ENCODE measurements at places on chromosomes 5 and 9. TPM values are rescaled to one million over a fixed set of nuclear protein-coding genes. Genes with fewer than 3 reads are reported as not detected.

DNA sequence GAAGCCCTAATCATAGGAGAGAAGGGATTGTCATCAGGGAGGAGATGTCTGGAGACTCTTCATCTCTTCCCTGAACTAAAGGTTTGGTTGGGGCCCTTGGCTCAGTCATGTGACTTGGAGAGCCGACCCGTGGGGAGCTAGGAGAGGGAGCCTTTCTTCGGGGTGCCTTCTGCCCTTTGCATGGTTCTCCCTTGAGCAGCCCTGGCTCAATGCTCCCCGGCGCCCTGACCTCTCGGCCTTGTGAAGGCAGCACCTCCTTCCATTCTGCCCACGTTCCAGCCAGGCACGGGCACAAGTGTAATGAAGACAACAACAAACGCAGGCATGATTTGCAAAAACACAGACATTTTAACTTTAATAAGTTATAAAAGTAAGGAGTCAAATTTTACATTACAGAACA lies 50.4 kb downstream of the ZNF354C start:
- no peak for DNase-seq

DNA sequence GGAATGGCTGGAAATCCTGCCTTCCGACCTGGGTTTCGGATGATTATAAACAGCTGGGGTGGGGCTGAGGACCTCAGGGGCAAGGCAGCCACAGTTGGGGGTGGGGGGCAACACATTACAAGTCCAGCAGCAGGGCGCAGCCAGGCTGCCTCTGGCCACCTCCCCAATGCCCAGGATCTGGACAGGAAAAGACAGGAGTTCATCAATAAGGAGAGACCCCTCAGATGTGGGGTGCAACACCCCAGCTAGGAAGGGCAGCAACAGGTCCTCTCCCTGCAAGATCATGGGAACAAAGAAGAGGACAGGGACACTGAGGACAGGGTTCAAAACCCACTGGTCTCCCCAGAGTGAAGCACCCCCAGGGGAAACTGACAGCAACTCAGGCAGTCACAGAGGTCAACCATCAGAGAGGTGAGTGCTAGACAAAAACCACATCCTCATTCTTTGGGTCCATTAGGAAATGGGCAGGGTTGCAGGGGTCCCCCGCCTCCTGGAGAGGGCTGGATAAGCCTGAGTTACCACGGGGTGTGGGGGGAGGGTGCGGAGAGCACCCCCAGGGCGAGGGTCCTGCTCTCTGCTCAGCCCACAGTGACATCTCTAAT lies 33.5 kb downstream of the SEMA4D start:
- no peak for DNase-seq

The MLLT3 gene
- 43.6 TPM for total RNA-seq

The TMEM232 gene
- total RNA-seq = 0.25 TPM
